ENCODE measurements at places on chromosomes 12 and 14.
A peak's percentile ranks its signal among the peaks of the same experiment; 100 is the strongest.

DNA sequence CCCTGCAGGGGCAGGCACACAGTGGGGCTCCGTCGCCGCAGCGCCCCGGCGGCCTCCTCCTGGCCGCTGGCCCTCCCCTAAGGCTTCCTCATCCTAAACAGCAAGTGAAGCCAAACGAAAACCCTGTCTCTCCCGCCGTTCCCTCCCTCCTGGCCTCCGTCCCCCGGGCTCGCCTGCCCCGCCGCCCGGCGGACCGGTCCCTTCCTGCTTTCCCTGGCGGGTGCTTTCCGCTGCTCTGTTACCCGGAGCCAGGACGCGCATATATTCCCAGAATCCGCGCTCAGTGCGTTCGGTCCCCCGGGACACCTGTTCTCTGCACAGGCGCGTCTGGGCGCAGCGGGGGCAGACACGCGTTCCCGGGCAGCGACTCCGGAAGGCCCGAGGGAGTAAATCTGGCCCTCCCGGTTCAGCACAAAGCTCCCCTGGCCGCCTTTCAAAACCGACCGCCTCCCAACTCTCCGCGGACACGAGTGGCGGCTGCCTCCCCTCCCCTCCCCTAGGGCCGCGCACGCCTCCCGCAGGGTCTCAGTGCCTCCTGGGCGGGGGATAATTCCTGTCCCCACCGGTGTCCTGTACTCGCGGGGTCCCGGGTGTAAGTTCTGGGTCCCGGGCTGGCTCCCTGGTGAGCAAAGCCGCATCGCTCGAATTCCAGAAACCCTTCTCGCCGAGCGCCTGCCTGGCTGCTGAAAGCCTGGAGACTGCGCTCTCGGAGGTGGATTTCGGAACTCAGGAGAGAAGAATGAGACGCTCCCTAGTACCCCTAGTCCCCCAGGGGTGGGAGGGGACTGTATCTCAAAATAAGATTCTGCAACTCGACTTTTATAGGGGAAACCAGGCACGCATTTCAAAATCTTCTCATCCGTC lies 21.4 kb upstream of the CEP170B start:
- DNase-seq, result no peak

DNA sequence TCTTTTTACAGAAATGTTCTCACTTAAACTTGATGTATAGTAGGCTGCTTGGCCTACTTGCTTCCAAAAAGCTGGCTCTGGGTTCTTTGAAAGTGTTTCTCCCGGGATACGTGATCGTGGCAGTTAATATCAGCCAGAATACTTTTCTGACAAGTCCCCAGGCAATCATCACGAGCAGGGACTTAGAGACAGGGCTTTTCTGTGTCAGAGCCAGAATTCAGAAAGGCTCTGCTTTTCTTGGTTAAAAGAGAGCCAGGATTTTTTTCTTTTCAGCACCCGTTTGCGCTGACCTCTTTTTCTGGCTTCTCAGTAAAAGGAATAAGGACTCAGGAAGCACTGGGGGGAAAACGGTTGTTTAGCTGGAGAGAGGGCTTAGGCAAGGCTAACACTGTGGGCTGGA lies 57.8 kb upstream of the ARHGAP5 start:
- no peak for DNase-seq

DNA sequence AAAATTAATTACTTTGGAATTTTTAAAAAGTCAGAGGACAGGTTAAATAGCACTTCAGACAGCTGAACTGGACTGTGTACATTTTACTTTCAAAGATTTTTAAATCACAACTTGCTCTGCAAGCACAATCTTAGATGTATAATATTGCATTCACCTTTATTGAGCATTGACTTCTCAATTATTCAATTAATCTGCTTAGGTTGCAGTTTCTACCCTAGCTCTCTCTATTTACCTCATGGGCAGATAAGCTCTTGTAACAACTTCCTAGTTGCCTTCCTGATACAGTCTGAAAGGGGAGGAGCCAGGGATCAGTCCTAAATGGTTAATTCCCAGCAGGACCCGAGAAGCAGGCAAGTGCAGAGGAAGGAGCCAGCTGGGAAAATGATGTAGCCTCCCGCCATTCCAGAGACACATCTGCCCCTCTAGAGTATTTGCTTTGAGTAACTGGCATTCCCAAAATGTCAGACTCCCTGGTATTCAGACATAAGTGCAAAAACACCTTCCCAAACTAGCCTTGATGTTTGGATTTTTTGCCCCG lies 302.8 kb downstream of the GALC start:
- DNase-seq, result no peak

DNA sequence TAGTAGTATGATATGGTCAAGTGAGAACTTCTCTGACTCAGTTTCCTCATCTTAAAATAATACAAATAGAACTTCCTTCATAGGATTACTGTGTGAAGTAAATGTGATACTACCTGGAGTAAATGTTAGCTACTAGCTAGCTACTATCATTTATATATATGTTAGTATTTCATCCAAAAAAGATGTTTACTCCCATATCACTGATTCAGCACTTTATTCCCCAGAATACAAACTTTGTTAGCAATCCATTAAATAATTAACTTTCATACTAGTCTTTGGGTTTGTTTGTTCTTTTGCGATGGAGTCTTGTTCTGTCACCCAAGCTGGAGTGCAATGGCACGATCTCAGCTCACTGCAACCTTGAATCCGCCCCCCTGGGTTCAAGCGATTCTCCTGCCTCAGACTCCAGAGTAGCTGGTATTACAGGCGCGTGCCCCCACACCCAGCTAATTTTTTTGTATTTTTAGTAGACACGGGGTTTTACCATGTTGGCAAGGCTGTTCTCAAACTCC lies 8.4 kb downstream of the SBNO1 start:
- DNase-seq, result no peak

- peak; percentile 56 for DNase-seq
Measured at GRCh38 chr14:80959496-80959895, 4.1 kb downstream of the TSHR start.

GRCh38 chr14:62110941-62111340 lies 348.7 kb downstream of the SNAPC1 start:
- no peak for DNase-seq

DNA sequence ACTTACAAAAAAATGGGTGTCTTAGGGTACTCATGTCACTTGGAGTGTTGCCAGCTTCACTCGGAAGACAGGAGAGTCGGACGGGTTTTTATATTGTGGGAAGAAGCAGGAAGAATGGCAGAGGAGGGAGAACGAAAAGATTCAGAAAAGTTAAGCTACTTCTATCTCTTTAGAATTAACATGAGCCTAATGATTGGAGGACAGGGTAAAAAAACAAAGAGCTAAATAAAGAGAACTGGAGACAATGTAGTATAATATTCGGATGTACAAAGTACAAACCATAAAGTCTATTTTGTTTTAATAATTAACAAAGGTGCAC lies 43.9 kb downstream of the EFCAB11 start:
- no peak for DNase-seq

- DNase-seq, result no peak
Measured at GRCh38 chr12:57712701-57713100, 18.8 kb downstream of the OS9 start.

- no peak for DNase-seq
Measured at GRCh38 chr12:50175716-50176026, 8.5 kb upstream of the CERS5 start.

DNA sequence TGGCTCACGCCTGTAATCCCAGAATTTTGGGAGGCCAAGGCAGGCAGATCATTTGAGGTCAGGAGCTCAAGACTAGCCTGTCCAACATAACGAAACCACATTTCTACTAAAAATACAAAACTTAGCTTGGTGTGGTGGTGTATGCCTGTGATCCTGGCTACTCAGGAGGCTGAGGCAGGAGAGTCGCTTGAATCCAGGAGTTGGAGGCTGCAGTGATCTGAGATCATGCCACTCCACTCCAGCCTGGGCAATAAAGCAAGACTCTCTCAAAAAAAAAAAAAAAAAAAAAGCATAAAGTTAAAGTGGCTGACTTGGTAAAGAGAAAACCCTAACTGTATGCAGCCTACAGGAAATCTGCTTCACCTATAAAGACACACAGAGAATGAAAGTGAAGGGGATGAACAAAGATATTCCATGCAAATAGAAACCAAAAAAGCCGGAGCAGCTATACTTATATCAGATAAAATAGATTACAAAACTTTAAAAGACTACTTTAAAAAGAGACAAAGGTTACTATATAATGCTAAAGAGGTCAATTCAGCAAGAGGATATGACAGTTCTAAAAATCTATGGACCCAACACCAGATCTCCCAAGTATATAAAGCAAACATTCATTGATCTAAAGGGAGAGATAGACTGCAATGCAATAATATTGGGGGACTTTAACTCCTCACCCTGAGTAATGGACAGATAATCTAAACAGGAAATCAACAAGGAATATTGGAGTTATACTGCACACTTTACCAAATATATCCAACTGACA lies 4.1 kb downstream of the CLEC2B start:
- no peak for DNase-seq

DNA sequence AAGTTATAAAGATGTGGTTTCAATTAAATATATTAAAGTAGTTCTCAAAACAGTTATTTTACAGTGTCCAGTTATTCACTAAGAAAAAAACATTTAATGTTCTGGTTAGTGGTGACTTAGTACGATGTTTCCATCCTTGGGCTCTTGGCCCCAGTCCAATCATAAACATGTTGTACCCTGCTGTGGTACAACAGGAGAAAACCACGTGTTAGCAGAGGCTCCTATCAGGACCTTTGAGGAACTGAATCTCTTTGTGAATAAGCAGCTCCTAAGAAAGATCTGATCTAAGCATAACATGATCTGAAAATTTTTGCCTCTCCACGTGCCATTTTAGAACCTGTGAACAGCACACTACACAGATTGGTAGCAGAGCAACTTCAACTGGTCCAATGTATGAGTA lies 234.0 kb downstream of the SYT1 start:
- no peak for DNase-seq

DNA sequence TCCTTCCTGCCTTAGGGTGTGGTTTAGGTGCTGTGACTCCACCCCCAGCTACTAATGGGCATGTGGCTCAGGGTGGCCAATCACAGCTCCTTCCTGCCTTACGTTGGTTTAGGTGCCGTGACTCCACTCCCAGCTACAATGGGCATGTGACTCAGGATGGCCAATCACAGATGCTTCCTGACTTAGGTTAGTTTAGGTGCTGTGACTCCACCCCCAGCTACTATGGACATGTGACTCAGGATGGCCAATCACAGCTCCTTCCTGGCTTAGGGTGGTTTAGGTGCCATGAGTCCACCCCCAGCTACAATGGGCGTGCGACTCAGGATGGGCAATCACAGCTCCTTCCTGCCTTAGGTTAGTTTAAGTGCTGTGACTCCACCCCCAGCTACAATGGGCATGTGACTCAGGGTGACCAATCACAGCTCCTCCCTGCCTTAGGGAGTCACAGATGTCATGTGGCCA lies 163.9 kb downstream of the TBX5 start:
- DNase-seq, result no peak

- DNase-seq, result no peak
Measured at GRCh38 chr12:80186727-80187217, 87.4 kb downstream of the OTOGL start.

DNA sequence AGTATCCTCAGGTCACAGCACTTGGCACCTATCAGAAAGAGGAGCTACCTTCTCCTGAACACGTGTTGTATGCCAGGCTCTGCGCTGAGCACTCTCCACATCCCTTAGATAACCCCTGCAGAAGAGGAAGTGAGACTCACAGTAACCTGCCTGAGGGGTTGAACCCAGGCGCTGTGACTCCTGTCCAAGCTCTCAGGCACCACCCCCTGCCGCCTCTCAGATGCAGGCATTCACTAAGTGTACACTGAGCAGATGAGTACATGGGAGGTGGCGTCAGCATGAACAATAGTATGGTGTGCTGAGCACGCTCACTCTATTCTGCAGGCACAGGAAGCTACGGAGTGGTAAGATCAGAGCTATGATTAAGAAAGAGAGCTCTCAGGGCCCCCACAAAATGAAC lies 21.0 kb upstream of the RIC8B start:
- DNase-seq, result peak; percentile 48

DNA sequence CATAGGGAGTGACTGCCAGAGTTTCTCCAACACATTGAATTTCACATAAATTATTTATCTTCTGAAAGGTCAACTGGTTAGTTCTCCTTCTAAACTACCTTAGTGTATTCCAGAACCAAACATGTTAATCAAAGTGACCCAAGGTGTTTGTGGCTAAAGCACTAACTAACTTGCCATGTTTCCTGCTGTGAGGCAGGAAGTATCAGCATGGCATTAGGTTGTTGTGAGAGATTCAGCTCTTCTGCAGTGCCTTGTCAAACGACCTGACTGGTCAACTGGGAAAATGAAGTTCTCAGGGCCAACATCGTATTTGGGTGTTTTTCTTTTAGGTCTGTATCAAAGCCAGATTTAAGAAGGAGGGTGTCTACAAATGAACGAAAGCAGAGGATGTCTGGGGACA lies 448.1 kb downstream of the APAF1 start:
- DNase-seq, result no peak

- no peak for DNase-seq
Measured at GRCh38 chr12:116469344-116469743, 89.8 kb upstream of the MAP1LC3B2 start.

- DNase-seq, result no peak
Measured at GRCh38 chr12:114209861-114210260, 196.1 kb downstream of the TBX5 start.

DNA sequence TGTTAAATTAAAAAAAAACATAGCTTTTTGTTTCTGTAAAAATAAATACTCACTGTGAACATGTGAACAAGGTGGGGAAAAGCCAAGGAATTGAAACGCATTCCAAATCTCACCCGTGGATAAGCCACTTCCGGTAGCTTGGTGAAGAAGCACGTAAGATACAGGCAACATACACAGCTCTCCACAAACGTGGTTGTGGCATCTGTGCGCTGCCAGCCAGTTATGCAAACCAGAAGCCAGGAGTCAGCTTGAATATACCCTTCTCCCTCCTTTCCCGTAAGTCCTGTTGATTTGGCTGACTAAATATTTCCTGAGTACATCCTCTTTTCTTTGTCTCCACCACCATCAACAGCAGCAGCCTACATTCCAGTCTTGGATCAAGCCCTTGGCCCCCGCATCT lies 486.2 kb downstream of the VRK1 start:
- no peak for DNase-seq

DNA sequence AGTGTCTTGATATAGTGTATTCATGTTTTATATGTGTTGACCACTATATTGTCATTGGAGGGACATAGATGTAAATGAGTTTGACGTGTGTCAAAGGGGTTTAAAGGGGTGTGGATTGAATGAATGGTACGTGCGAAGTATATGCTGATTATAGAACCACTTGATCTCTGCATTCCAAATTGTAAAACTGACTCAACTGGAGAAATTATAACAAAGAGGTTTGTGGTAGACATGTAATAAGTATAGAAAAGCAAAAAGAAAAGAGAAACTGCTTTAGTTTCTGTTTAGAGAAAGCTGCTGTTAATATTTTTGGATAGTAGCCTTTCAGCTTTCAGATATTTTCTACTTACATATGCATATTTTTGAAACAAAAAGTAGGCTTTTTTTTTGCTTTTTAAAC lies 8.9 kb upstream of the MYRFL start:
- DNase-seq, result no peak

- DNase-seq, result no peak
Measured at GRCh38 chr14:59900556-59900955, 19.4 kb upstream of the LRRC9 start.

GRCh38 chr12:39369756-39370155 lies 73.2 kb downstream of the KIF21A start:
- no peak for DNase-seq

- no peak for DNase-seq
Measured at GRCh38 chr12:1716215-1716862, 25.5 kb downstream of the ADIPOR2 start.

- DNase-seq, result no peak
Measured at GRCh38 chr14:79493081-79493645, 718.1 kb downstream of the DIO2 start.

GRCh38 chr12:6883683-6884082 lies 10.6 kb upstream of the SPSB2 start:
- DNase-seq, result no peak

- no peak for DNase-seq
Measured at GRCh38 chr12:62113366-62114011, 146.7 kb upstream of the USP15 start.
